ENCODE measurements at places on chromosomes 5 and 9. TPM values are rescaled to one million over a fixed set of nuclear protein-coding genes. Genes with fewer than 3 reads are reported as not detected.

C6 gene
- total RNA-seq: not detected

DNA sequence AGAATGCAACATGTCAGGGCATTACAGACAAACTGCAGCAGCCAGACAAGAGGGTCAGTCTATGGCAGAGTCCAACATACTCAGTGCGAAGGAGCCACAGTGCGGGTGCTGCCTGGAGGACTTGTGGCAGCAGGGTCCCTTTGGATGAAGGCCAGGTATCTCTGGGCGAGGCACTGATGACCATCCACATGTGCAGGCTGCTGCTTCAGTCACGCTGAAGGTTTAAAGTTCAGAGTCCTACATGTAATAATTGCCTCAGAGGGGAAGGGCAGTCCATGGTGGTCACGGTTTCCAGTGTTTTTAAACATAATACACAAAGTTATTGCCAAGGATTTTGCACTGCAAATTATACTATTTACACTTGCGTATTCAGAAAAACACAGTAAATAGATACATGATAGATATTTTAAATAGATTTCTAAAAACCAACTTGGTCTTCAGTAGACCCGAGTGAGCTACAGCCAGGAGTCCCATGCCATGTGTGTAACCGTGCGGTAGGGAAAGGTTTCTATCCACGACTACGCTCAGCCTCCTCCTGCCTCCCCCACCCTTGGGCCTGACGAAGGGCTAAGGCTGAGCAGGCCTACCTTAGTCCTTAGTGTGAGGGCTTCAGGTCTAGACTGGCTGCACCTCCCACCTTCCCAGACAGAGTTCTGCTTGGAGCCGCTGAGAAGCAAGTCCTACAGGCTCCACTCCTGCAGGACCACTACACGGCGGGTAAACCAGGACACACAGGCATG is 76.2 kb downstream of the GPR21 start:
- peaks cover 12% of the 10 kb centered on the region for H3K4me1 ChIP-seq
- H3K4me3 ChIP-seq: no peak overlapping the region
- H3K36me3 ChIP-seq: peaks cover 4% of the 10 kb centered on the region
- H3K27ac ChIP-seq: peak overlapping the region; percentile 42

SPAG8 gene
- 1.4 TPM for total RNA-seq

KIF20A gene
- 64.3 TPM for total RNA-seq

YTHDC2 gene
- 32.8 TPM for total RNA-seq

DNA sequence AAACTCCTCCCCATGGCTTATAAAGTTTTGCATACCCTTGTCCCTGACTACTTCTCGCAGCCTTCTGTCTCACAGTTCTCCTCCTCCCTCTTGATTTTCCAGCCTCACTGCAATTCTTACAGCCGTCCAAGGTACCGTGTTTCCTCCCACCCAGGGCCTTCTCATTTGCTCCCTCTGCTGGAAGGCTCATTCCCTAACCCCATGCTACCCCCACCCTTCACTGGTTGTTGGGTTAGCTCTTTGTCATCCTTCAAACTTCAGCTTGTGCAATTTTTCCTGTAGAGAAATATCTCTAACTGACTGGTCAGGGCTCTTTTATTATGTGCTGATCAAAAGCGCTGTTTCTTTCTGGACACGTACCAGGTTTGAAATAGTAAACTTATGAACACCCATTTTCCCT is 329.2 kb downstream of the EBF1 start:
- no peak overlapping the region for H3K4me3 ChIP-seq
- no peaks in the 10 kb centered on the region for H3K36me3 ChIP-seq
- H3K4me1 ChIP-seq: peaks cover 2% of the 10 kb centered on the region
- DNase-seq: no peak
- H3K27ac ChIP-seq: no peak overlapping the region

ANKRD31 gene
- 0.26 TPM for total RNA-seq

SAXO1 gene
- total RNA-seq: not detected

GRCh38 chr5:142421228-142421617 is 96.4 kb upstream of the SPRY4 start:
- H3K36me3 ChIP-seq: no peaks in the 10 kb centered on the region
- no peak for DNase-seq
- no peak overlapping the region for H3K4me3 ChIP-seq
- H3K27me3 ChIP-seq: no peaks in the 10 kb centered on the region

- no peaks in the 10 kb centered on the region for H3K27me3 ChIP-seq
- no peak for DNase-seq
- H3K4me3 ChIP-seq: no peak overlapping the region
- no peaks in the 10 kb centered on the region for H3K36me3 ChIP-seq
- no peak overlapping the region for H3K27ac ChIP-seq
- no peaks in the 10 kb centered on the region for H3K4me1 ChIP-seq
These were observed 551.9 kb downstream of the PRELID2 start for GRCh38 chr5:145283141-145283810.

DNA sequence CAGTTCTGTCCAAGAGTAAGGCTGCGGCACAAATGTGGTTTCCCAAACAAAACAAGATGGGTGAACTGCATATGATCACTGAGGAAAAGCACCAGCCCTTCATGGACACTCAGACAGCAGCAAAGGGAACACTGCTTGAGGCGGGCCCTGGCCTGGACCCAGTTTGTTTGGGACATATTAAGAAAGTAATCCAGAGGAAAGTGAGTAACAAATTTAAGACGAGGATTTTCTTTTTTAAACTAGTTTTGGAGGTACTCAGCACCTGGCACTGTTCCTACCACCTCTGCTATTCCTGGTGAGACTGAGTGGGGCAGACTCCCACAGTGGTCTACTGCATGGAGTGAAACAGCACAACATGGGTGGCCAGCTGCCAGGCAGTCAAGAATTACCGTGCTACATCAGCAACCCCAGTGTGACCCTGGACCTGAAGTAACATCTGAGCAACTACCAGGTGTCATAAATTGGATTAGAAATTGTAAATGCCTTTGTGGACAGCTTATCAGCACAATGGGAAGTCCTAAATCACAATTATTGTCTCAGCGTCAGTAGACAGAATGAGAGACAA is 28.5 kb downstream of the P4HA2 start:
- no peak overlapping the region for H3K27ac ChIP-seq
- DNase-seq: peak; percentile 31
- H3K36me3 ChIP-seq: peaks cover 5% of the 10 kb centered on the region
- no peaks in the 10 kb centered on the region for H3K27me3 ChIP-seq
- no peak overlapping the region for H3K4me3 ChIP-seq
- H3K4me1 ChIP-seq: no peaks in the 10 kb centered on the region

- no peak overlapping the region for H3K27ac ChIP-seq
- no peak for DNase-seq
- H3K4me3 ChIP-seq: no peak overlapping the region
- H3K4me1 ChIP-seq: no peaks in the 10 kb centered on the region
These were observed 549.4 kb downstream of the LRRC70 start for GRCh38 chr5:63128018-63128417.

- no peak overlapping the region for H3K27ac ChIP-seq
- DNase-seq: no peak
- no peak overlapping the region for H3K4me3 ChIP-seq
- no peaks in the 10 kb centered on the region for H3K27me3 ChIP-seq
- H3K4me1 ChIP-seq: no peaks in the 10 kb centered on the region
- H3K36me3 ChIP-seq: no peaks in the 10 kb centered on the region
These were observed 595.4 kb upstream of the RIOK2 start for GRCh38 chr5:97778451-97778850.

DNA sequence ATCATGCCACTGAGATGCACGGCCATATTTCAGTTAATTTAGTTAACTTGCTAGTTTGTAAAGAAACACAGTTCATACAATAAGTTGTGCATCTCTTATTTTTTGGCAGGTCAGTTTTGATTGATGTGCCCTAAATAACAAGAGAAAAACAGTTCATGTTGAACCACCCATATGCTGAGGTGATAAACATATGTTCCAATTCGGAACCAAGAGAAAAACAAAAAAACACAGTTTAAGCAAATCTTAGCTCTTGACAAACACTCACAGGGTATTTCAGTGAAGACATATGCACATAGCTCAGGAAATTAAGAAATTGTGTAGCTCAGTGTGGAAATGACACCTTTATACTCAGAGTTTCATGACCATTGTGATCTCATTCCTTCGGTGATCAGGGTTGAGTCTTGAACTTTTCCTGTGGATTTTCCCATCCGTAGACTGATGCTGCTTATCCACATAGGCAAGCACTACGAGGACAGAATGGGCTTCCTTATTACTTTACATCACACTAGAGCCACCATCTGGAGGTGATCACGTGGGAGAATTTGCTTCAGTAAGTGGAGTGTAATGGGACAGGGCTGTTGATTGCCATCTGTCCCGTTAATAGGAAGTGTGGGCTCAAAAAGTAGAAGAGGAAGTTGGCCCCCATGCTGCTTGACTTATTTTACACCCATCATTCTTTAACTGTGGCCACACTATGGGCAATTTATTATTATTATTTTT is 773.0 kb downstream of the MTRR start:
- H3K4me1 ChIP-seq: no peaks in the 10 kb centered on the region
- H3K27ac ChIP-seq: no peak overlapping the region
- no peak overlapping the region for H3K4me3 ChIP-seq

DNA sequence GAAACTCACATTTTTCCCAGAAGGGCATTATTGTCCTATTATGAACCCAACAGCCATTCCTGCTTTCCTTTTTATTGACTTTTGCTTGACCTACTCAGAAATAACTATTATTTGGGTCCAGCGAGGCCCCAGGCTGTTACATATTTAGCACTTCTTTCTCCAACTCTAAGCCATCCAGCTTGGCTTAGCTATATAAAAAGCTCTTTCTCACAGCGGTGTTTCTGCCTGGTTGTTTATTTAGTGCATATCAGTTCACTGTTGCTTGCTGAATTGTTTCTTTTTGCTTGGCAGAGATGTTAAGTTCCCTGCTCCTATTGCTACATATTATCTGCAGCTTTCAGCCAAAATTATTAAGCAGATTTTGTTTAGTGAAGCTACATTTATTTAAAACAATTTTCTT is 1156.8 kb upstream of the SEMA6A start:
- no peak overlapping the region for H3K4me3 ChIP-seq
- DNase-seq: no peak
- no peaks in the 10 kb centered on the region for H3K4me1 ChIP-seq
- no peaks in the 10 kb centered on the region for H3K36me3 ChIP-seq
- H3K27me3 ChIP-seq: no peaks in the 10 kb centered on the region

DNA sequence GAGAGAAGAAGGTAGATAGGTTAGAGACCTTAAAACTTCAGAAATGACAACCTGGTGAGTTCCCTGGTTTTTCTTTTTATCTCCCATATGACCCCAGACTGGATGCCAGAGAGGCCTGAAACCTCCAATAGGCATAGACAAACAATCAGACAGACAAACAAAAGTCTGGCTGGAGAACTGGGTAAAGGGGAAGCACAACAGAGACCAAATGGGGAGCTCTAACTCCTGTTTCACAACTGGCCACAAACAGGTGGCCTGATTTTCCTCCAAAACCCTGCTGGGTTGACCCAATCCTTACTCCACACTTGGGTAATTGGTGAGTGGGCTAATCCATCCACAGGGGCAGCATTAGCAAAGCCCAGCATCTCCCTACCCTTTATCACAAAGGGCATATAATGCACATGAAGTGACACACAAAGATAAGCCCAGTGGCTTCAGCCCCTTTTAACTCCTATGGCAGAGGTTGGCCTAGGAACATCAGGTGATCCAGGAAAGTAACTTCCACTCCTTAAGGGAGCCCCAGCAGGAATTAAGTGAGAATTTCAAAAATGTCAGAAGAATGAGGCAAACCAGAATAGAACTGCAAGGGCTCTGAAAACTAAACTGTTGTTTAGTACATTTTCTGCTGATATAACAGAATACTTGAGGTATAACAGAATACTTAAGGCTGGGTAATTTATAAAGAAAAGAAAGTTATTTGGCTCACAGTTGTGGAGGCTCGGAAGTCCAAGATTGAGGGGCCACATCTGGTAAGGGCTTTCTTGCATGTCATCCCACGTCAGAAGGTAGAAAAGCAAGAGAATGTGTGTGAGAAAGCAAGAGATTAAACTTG is 60.9 kb upstream of the ROR2 start:
- no peaks in the 10 kb centered on the region for H3K4me1 ChIP-seq
- H3K4me3 ChIP-seq: no peak overlapping the region
- H3K27ac ChIP-seq: no peak overlapping the region
- H3K27me3 ChIP-seq: peaks cover 24% of the 10 kb centered on the region

DNA sequence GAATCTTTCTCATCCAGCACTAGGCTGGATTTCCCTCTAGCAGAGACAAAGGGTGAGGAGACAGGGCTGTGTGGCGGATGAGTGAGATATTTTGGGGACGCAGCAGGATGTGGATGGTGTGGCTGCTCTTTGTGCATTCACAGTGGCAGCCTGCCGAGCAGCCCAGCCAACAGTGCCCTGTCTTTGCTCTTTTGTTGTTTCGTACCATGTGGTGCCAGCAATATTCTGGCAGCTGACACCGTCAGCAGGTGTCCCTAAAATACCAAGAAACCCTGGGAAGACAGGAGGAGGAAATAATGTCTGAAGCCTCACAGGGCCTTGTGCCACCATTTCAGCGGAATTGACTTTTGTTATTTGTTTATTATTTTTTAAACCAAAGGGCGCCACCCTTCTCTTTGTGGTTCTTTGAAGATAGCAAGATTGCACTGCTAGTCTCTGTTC is 141.4 kb downstream of the CCDC192 start:
- H3K36me3 ChIP-seq: peaks cover 2% of the 10 kb centered on the region
- H3K27ac ChIP-seq: no peak overlapping the region
- no peak for DNase-seq
- H3K4me3 ChIP-seq: no peak overlapping the region
- H3K27me3 ChIP-seq: no peaks in the 10 kb centered on the region

DNA sequence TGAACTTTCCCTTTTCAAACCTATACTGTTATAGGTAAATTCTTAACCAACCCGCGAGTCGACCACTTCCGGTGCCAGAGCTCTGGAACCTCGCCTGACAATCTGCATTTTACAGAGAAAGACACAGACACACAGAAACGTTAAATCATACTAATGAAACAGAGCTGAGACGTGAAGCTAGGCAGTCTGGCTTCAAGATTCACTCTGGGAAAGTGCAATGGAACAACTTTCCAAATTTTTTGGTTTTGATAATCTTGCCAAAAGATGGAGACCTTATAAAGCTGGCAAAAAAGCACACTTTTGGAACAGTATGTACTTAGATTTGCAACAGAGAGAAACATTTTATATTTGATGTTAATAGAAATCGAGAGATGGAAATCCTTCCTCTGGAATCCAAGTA is 15.9 kb upstream of the WNT8A start:
- no peak overlapping the region for H3K4me3 ChIP-seq
- no peak for DNase-seq
- H3K27ac ChIP-seq: no peak overlapping the region
- H3K27me3 ChIP-seq: peaks cover 5% of the 10 kb centered on the region

DNA sequence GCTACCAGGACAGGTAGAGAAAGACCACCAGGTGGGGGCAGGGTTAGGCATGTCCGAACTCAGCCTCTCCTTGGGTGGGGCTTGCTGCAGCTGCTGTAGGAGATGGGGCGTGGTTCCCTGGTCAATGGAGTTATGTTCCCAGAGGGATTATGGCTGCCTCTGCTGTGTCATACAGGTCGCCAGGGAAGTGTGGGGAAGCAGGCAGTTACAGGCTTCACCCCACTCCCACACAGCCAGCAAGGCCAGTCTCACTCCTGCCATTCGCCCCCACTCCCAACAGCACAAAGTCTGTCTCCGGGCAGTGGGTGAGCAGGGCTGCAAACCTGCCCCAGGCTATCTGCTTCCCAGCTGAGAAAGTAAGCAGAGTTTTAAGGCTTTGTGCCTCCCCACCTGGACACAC is 20.0 kb upstream of the CEP72 start:
- no peak overlapping the region for H3K27ac ChIP-seq
- DNase-seq: no peak
- H3K27me3 ChIP-seq: peaks cover 51% of the 10 kb centered on the region
- H3K4me3 ChIP-seq: no peak overlapping the region
- no peaks in the 10 kb centered on the region for H3K4me1 ChIP-seq

All from activated CD8-positive, alpha-beta memory T cell treated with anti-CD3 and anti-CD28 coated beads, Interleukin-2, amount 10 ng/mL, durations not matched to agents 7 days and 5 days (primary cell).